ENCODE measurements at places on chromosomes 5 and 9. TPM values are rescaled to one million over a fixed set of nuclear protein-coding genes. Genes with fewer than 3 reads are reported as not detected.

- no peak for DNase-seq
These were observed 6.2 kb upstream of the ST6GALNAC4 start for GRCh38 chr9:127923046-127923445.

The PCA3 gene
- not detected for total RNA-seq

The URM1 gene
- total RNA-seq = 58.7 TPM

- peak; percentile 6 for DNase-seq
These were observed 38.4 kb upstream of the RXRA start for GRCh38 chr9:134287591-134288491.

GRCh38 chr5:73170522-73170921 is 2.5 kb upstream of the TMEM174 start:
- no peak for DNase-seq

Data from psoas muscle (tissue), 8 donors.